ENCODE measurements at places on chromosomes 2 and 18. TPM values are rescaled to one million over a fixed set of nuclear protein-coding genes. Genes with fewer than 3 reads are reported as not detected.

- H3K4me3 ChIP-seq = no peak overlapping the region
- no peaks in the 10 kb centered on the region for H3K4me1 ChIP-seq
- H3K27me3 ChIP-seq = no peaks in the 10 kb centered on the region
- peak; percentile 32 for DNase-seq
- H3K36me3 ChIP-seq = no peaks in the 10 kb centered on the region
These were observed 648.2 kb upstream of the ZEB2 start for GRCh38 chr2:145168091-145168490.

DNA sequence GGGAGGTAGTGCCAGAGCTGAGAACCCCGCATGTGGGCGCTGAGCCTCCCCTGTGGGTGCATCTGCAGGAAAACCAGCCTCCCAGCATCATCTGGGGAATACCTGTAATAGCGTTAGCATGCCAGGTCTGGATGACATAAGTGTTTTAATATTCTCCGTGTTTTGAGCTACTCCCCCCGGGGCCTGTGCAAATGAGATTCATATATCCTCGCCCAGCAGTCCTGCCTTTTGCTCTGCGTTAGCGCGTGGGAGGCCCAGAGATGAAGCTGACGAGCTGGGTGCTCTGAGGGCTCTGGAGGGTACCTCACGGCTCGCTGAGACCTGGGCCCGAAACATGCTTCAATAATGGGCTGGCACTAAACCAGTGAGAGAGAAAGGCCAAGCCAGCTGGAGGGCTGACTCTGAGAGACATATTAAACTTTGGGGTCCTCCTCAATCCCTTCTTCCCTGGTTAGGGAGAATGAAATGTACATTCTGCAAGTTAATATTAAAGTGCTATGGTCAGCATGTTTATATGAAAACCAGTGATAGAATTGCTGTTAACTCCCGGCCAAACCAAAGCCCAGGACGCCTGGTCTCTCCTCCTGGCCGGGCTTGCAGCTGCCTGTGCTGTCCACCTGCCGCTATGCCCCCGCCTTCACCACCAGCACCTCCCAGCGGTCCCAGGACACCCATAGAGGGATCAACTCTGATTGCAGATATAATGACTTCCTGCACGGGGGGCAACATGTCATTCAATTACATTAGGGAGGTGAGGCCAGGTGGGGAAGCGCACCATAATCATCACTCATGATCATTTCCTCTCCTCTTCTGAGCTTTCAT lies 77.0 kb downstream of the EDAR start:
- no peak overlapping the region for H3K4me3 ChIP-seq
- H3K36me3 ChIP-seq = no peaks in the 10 kb centered on the region
- peaks cover 7% of the 10 kb centered on the region for H3K4me1 ChIP-seq
- H3K27me3 ChIP-seq = no peaks in the 10 kb centered on the region
- H3K27ac ChIP-seq = no peak overlapping the region

The IL1A gene
- 3.5 TPM for total RNA-seq

GRCh38 chr2:151459358-151459757 lies 49.7 kb downstream of the RIF1 start:
- DNase-seq = peak; percentile 62
- no peak overlapping the region for H3K27ac ChIP-seq
- H3K36me3 ChIP-seq = peaks cover 23% of the 10 kb centered on the region
- H3K4me1 ChIP-seq = no peaks in the 10 kb centered on the region
- H3K27me3 ChIP-seq = no peaks in the 10 kb centered on the region

GRCh38 chr18:44465381-44465841 lies 215.3 kb upstream of the SETBP1 start:
- H3K27me3 ChIP-seq = no peaks in the 10 kb centered on the region
- H3K4me1 ChIP-seq = no peaks in the 10 kb centered on the region
- no peak overlapping the region for H3K4me3 ChIP-seq
- H3K36me3 ChIP-seq = no peaks in the 10 kb centered on the region
- no peak for DNase-seq

DNA sequence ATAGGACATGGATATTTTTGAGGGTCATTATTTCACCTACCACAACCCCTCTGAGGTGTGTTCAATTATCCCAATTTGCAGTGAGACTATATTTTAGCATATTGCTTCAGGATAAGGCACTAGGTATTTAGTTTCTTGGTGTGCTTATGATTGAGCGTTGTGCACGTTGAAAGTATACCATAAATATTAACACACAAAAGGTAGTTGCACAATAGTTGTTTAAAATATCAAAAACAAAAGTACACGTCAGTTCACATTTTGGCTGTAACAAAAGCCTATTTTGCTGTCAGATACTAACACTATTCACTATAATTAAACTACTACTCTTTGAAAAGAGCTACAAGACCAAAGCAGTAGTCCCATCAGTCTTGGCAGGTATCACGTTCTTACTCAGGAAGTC lies 367.5 kb downstream of the DSC3 start:
- no peak for DNase-seq
- no peaks in the 10 kb centered on the region for H3K4me1 ChIP-seq
- no peaks in the 10 kb centered on the region for H3K27me3 ChIP-seq
- no peaks in the 10 kb centered on the region for H3K36me3 ChIP-seq

DNA sequence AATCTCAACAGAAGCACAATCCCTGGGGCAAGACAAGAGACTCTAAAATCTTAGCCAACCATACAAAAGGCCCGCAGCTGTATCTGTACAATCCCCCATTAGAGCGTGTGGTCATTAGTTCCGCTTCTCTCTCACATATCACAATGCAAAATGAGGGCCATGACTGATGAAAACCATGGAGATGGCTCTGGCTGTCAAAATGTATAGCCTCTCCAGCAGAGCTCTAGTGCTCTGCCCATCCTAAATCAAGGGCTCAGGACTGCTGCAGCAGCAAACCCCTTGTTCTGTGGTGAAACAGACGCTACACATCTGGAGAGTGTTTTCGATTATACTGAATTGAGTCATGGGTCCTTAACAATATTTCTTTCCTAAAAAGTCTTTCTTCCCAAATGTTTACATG lies 221.0 kb downstream of the PID1 start:
- no peaks in the 10 kb centered on the region for H3K27me3 ChIP-seq
- peak; percentile 79 for DNase-seq
- H3K27ac ChIP-seq = no peak overlapping the region
- H3K4me1 ChIP-seq = peaks cover 7% of the 10 kb centered on the region
- H3K36me3 ChIP-seq = no peaks in the 10 kb centered on the region

The TMEM87B gene
- total RNA-seq = 21.8 TPM

The RDH14 gene
- 20.8 TPM for total RNA-seq

GRCh38 chr2:27024188-27024587 lies 8.6 kb upstream of the TMEM214 start:
- peaks cover 4% of the 10 kb centered on the region for H3K36me3 ChIP-seq
- no peaks in the 10 kb centered on the region for H3K27me3 ChIP-seq
- H3K27ac ChIP-seq = no peak overlapping the region
- DNase-seq = no peak
- no peaks in the 10 kb centered on the region for H3K4me1 ChIP-seq
- H3K4me3 ChIP-seq = no peak overlapping the region

- H3K4me1 ChIP-seq = peaks cover 6% of the 10 kb centered on the region
- H3K4me3 ChIP-seq = no peak overlapping the region
- no peaks in the 10 kb centered on the region for H3K36me3 ChIP-seq
- no peak overlapping the region for H3K27ac ChIP-seq
- peaks cover 2% of the 10 kb centered on the region for H3K27me3 ChIP-seq
These were observed 87.8 kb downstream of the LYPD1 start for GRCh38 chr2:132581991-132582738.

DNA sequence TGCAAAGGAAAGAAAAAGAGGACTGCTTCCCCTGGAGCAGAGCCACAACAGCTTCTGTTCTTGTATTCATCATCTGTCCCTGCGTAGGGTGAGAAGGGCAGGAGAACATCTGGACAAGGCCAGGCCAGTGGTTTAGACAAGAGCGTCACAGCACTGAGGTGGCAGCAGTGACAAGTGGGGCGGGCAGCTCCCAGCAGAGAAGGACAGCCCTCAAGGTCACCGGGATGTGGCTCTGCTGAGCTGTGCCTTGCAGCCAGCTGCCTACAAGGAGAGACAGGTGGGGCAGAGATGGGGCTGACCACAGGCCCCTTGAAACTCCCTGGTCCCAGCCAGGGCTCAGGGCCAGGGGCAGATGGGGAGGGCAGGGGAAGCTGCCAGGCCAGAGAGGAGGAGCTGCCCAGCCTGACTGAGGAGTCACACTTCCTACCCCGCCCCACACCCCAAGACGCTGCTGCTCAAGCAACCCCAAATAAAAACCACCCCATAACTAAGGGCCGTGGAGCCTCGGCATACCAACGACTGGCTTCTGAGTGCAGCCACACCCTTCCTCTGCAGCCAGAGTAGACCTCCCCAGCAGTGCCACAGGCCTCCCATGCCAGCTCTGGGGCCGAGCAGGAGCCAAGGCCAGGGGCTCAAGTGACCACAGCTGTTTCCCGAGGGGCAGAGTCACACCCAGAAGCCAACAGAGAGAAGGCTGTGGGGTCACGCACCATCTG lies 5.4 kb downstream of the RAB11FIP5 start:
- peak overlapping the region; percentile 73 for H3K27ac ChIP-seq
- H3K4me1 ChIP-seq = no peaks in the 10 kb centered on the region
- DNase-seq = peak; percentile 48
- H3K27me3 ChIP-seq = no peaks in the 10 kb centered on the region
- H3K36me3 ChIP-seq = no peaks in the 10 kb centered on the region
- H3K4me3 ChIP-seq = no peak overlapping the region

The TUBA4A gene
- 37.9 TPM for total RNA-seq

- H3K27ac ChIP-seq = no peak overlapping the region
- H3K36me3 ChIP-seq = no peaks in the 10 kb centered on the region
- no peak for DNase-seq
- H3K27me3 ChIP-seq = no peaks in the 10 kb centered on the region
- no peaks in the 10 kb centered on the region for H3K4me1 ChIP-seq
These were observed 38.8 kb downstream of the SFXN5 start for GRCh38 chr2:73032702-73033097.

GRCh38 chr2:54461261-54461660 lies 5.1 kb downstream of the SPTBN1 start:
- no peak overlapping the region for H3K27ac ChIP-seq
- H3K27me3 ChIP-seq = no peaks in the 10 kb centered on the region
- H3K36me3 ChIP-seq = no peaks in the 10 kb centered on the region
- DNase-seq = peak; percentile 53
- peaks cover 24% of the 10 kb centered on the region for H3K4me1 ChIP-seq

- no peak overlapping the region for H3K27ac ChIP-seq
- no peaks in the 10 kb centered on the region for H3K27me3 ChIP-seq
- H3K4me1 ChIP-seq = no peaks in the 10 kb centered on the region
- no peaks in the 10 kb centered on the region for H3K36me3 ChIP-seq
- H3K4me3 ChIP-seq = no peak overlapping the region
- no peak for DNase-seq
These were observed 45.1 kb downstream of the DPYSL5 start for GRCh38 chr2:26892922-26893524.

DNA sequence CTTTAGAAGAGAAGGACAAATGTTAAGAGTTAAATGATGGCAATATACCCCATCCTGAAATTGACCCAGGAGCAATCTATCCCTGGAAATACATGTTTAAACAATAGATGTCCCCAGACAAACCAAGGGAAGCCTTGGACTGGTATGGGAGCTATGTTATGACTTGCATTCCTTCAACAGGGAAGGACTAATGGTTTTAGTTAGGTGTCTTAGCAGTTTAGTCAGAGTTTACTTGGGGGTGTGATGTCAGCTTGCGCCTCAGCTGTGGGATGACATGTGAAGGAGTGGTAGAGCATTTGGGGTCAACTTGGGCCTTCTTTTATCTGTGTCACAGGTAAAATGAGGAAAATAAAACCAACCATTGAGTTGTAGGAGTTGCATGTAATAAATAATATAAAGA lies 36.8 kb downstream of the SPC25 start:
- no peaks in the 10 kb centered on the region for H3K4me1 ChIP-seq
- no peak overlapping the region for H3K4me3 ChIP-seq
- H3K27ac ChIP-seq = no peak overlapping the region

The UGT1A10 gene
- not detected for total RNA-seq

GRCh38 chr2:187935126-187935525 lies 356.5 kb upstream of the GULP1 start:
- H3K36me3 ChIP-seq = no peaks in the 10 kb centered on the region
- no peaks in the 10 kb centered on the region for H3K4me1 ChIP-seq
- no peaks in the 10 kb centered on the region for H3K27me3 ChIP-seq
- no peak for DNase-seq
- H3K27ac ChIP-seq = no peak overlapping the region

All from lung (tissue), 17 donors.